ENCODE measurements at places on chromosomes 1 and 21. TPM values are rescaled to one million over a fixed set of nuclear protein-coding genes. Genes with fewer than 3 reads are reported as not detected.

The RNU1-3 gene
- under 0.01 TPM for total RNA-seq

The PSRC1 gene
- total RNA-seq: 19.0 TPM

The FLAD1 gene
- 5.2 TPM for total RNA-seq

The ADORA3 gene
- total RNA-seq: not detected

The GJB3 gene
- not detected for total RNA-seq

The PLCH2 gene
- total RNA-seq: not detected

The GNB1 gene
- total RNA-seq: 108 TPM

The C1QA gene
- not detected for total RNA-seq

The VWA1 gene
- 2.9 TPM for total RNA-seq

The STUM gene
- 0.98 TPM for total RNA-seq

The ATP6V1G3 gene
- total RNA-seq: not detected

The CHI3L2 gene
- 10.5 TPM for total RNA-seq

The LCE1C gene
- total RNA-seq: not detected

The AADACL3 gene
- not detected for total RNA-seq

The SYNC gene
- 141 TPM for total RNA-seq

The SELL gene
- total RNA-seq: 0.27 TPM

The LYPD8 gene
- not detected for total RNA-seq

The SLC9C2 gene
- not detected for total RNA-seq

The SHISAL2A gene
- total RNA-seq: not detected

The AUNIP gene
- total RNA-seq: 4.8 TPM

GRCh38 chr21:24693779-24694178 lies 913.5 kb downstream of the MRPL39 start:
- DNase-seq: no peak

- no peak for DNase-seq
These were observed 41.2 kb downstream of the CDCP2 start for GRCh38 chr1:54111624-54112023.

GRCh38 chr1:29011775-29012174 lies 97.4 kb downstream of the EPB41 start:
- peak; percentile 10 for DNase-seq

DNA sequence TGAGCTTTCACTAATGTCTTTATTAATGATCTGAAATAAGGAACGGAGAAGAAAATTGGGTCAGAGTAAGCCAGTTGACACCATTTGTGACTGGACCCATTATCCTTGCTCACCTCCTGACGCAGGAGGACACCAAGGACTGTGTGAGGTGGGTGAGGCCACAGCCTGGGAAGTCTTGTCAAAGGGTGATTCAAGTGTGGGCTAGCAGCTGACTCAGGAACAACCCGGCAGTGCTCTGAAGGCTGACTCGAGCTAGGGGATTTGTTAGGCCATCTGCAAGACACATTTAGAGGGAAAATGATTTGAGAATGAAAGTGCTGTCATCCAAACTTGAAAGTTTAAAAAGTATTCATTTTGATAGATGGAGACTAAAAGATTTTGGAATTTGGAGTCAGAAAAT lies 21.2 kb downstream of the PRRX1 start:
- DNase-seq: peak; percentile 68

- DNase-seq: no peak
These were observed 76.0 kb downstream of the DMRTB1 start for GRCh38 chr1:53535226-53535625.

GRCh38 chr1:202965422-202965821 lies 1.6 kb downstream of the CYB5R1 start:
- no peak for DNase-seq

- no peak for DNase-seq
These were observed 115.9 kb downstream of the KCND3 start for GRCh38 chr1:111873460-111874030.

DNA sequence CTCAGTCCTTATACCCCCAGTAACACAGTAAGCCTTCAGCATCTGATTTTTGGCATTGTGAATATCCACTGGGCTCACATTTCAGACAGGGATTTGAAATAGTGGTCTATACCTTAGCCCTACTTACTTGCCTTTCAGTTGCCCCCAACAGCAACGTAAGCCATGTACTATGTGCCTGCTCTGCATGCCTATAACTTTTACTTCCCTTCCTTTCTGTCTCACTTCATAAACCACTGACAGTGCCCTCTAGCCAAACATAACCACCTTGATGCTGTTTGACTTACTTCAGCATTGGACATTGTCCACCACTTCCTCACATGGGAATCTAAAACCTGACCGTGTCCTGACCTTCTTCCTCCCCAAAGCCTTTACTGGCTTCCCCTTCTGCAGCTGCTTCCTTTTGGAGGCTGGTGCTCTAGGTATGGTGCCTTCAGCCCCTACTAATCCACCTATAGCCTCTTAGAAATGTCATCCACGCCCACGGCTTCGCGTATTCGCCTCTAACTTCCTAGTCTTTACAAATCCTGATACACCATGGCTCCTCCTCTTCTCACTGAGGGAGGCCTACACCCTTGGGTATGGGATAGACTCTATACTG lies 3.6 kb upstream of the ZNF672 start:
- DNase-seq: no peak

GRCh38 chr1:192974701-192975100 lies 84.5 kb downstream of the UCHL5 start:
- DNase-seq: no peak

- peak; percentile 35 for DNase-seq
These were observed 10.0 kb downstream of the LRRC53 start for GRCh38 chr1:74502432-74502831.

DNA sequence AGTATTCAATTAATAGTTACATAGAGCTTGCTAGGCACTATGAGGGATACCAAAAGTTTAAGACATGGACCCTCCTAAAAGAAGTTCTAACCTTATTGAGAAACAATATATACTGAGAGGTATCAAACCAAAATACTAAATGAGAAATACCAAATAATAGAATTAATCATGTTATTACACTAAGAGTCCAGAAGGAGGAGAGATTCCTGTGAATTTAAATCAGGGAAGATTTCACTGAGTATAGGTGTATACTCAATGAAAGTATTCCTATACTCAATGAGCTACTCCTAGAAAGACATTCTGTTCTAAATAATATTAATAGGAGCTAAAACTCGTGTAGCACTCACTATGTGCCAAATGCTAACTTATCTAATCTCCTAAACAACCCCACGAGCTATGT lies 9.4 kb downstream of the CR1L start:
- DNase-seq: peak; percentile 15

- peak; percentile 2 for DNase-seq
These were observed 1600.6 kb downstream of the PLA2G4A start for GRCh38 chr1:188429386-188429785.

- no peak for DNase-seq
These were observed 238.9 kb upstream of the PRMT6 start for GRCh38 chr1:106817575-106817974.

- no peak for DNase-seq
These were observed 19.9 kb upstream of the KCNA10 start for GRCh38 chr1:110538921-110539320.

DNA sequence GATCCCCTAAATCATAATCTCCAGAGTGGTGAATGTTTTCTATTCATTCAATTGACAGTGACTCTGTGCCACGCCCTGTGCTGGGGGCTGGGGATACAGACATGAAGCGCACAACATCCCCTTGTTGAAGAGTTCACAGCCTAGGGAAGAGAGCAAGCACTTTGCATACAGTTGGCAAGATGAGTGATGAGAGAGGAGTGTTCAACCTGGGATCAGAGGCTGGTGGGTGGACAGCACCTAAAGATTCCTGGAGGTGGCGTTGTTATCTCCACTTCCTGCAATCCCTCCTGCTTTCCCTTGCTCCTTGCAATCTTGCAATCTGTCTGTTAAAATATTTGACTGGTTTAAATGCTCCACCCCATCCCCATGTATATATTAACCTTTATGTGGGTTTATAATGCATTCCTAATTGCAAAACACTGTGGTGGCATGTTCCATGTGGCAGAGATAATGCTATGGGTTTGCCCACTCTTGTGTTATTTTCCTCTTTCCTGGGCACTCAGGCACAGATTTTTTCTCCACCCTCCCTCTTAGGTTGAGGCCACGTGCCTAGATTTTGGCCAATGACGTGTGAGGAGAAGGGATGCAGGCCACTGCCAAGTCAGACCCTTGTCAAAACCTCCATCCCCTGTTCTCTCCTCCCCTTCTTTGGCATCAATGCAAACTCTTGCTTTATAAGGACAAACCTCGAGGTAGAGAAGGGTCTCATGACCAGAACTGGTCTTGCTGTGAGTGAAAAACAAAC lies 36.2 kb upstream of the GADD45A start:
- DNase-seq: no peak

GRCh38 chr1:68142036-68142435 lies 90.3 kb downstream of the WLS start:
- DNase-seq: no peak

DNA sequence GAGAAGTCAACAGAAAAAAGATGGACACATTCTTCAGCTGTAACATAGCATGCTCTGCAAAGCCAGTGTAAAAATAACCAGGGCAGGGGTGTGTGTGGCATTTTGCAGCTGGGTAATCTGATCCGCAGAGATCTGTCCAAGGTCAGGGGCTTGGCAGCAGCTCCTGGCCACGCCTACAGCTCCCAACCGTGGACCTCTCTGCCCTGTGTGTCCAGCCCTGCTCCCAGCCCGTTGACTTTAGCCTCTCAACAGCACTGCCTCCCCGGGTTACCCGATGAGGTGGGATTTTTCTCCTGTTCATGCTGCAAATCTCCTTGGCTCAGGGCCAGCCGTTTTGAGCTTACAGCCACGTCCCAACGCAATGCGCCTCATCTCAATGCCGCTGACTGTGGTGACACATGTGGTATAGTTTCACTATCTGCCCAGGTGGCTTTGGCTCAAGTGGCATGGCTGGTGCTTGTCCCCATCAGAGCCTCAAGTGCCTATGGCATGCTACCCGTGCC lies 68.1 kb downstream of the VWA5B1 start:
- DNase-seq: peak; percentile 58

GRCh38 chr1:147053269-147053668 lies 115.1 kb downstream of the NBPF12 start:
- DNase-seq: no peak

DNA sequence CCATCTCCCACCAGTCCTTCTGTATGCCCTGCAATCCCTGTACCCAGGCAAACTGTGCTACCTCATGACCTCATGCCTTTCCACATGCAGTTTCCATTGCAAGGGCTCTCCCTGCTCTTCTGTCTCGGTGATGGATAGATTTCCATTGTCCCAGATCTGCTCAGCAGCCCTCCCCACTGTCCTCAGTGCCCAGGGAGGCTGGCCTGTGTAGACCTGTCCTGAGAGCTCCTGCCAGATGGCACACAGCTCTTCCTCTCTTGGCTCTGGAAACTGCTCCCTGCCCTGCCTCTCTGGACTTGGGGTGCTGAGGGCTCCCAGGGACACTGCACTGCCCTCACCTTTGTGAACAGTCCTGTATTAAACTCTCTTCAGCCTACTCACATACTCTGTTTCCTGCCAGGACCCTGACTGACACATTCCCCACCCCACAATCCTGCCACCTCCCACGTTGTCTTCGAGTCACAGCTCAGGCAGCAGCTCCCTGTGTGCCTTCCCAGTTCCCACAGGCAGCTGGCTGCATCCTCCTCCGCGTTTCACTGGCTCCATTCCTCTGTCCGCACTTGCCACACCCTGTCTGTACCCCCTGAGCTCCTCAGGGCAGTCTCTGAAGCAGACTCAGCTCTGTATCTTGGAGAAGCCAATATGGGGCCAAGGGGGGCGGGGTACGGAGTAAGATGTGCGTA lies 57.0 kb downstream of the SPATA46 start:
- peak; percentile 8 for DNase-seq

GRCh38 chr1:35269201-35269988 lies 886 bp downstream of the ZMYM4 start:
- DNase-seq: peak; percentile 27

- DNase-seq: no peak
These were observed 21.4 kb downstream of the TGFB2 start for GRCh38 chr1:218366322-218367052.

DNA sequence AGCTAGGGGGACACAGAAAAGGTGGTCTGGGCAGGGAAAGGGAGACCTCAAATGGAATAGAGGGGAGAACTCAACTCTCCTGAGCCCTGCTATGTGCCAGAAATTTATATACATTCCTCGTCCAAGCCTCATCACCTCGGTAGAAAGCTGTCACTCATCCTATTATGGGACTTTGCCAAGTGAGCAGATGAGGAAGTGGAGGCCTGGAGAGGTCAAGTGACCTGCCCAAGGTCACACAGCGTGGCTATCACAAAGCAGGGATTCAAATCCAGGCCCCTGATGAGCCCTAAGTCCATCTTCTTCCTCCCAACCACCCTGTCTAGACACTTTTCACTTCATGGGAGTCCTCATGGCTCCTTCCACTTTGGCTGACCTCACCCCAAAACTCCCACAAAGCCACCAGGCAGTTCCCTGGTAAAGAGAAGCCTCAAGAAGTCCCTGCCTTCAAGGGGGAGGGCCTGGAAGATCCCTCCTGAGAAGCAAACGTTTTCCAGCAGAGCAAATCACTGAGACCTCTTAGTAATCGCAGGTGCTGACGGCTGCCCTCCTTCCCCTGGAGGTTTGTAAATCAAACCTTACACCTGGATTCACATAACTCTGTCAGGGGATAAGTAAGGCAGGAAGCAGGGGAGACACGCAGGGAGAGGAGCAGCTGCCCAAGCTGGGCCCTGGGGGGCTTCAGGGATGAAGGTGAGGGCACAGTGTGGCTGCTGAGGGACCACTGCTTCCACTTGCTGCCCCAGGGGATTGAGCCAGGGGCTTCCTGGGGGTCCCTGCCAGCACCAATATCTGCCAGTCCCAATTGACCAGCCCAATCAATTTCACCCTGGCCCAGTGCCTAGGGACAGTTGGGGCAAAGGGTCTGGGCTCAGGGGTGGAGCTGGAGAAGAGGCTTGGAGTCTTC lies 351.2 kb downstream of the MATN1 start:
- DNase-seq: no peak

DNA sequence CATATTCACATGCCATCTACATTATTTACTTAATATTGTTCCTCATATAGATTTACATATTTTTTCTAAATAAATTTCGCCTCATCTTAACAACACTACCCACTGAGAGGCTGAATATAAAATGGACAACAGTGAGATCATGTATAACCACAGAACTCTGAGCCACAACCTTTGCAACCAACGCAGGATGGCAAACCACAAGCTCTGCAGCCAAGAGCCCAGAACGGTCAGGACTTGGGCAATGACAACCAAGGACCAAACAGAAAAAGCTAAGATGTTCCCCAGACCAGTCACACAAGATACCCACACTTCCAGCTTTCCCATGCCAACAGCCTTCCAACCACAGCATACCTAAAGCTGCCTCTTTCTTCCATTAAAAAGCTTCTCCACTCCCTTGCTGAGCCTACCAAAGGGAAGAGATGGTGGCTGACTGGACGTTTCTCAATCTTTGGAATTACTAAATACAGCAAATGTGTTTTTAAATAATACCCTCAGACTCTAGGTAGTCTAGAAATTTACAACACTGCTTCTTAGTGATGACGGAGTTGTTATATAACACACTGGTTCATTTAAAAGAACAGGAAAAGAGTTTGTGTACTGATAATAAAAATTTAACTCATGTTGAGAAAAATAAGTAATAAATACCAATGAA lies 117.9 kb downstream of the AKT3 start:
- DNase-seq: no peak

DNA sequence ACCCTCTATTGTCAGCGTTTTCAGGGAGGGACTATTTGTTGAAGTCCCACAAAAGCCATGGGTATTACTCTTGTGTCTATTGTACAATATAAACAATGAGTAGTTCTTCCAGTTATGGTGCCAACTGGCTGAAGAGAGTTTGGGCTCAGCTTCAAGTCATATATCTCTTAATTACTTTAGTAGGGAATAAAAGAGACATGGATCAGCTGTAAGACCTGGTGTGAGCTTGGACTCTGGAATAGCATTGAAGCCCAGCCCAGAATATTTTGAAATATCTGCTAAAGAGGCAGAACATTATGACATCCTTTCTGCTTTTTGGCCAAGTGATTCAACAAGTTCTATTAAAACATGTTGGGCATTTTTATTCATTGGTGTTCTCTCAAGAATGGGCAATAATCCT lies 224.9 kb downstream of the BACH1 start:
- peak; percentile 92 for DNase-seq
